ENCODE measurements at places on chromosomes 3 and 15.

- DNase-seq, result peak; percentile 89
Measured at GRCh38 chr3:165859061-165859460, 21.8 kb upstream of the BCHE start.

- no peak for DNase-seq
Measured at GRCh38 chr15:61521953-61522352, 292.9 kb upstream of the RORA start.

- no peak for DNase-seq
Measured at GRCh38 chr15:45134682-45135604, 5.1 kb downstream of the DUOX1 start.

DNA sequence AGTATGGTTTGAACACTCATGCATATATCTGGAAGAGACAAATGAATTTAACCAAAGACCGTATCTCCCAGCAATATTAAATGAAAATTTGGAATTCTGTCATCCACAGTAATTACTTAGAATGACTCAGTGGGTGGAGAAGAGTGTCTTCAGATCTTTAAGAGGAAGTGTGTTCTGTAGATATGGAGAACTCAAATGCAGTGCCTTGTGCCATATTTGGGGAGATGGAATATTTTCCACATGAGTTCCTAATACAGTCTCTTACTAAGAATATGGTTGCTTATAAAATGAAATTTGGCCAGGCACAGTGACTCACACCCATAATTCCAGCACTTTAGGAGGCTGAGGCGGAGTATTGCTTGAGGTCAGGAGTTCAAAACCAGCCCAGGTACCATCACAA is 40.5 kb downstream of the ANO10 start:
- DNase-seq, result no peak

DNA sequence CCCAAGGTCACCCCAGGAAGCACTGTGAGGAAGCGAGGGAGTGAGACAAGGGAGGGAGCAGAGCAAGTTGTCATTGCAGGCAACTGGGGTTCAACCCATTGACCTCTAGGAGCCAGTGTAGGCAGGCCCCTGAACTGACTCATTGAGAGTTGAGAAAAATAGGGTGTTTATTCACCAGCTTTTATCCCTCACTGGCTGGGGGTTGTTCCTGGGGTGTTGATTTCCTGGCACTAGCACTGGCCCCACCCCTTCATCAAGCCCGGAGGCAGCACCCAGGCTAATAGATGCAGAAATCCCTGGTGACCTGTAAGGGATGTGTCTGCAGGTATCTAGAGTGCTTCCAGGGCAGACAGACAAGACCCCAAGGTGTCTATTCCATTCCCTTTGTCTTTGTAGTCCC is 183.9 kb downstream of the ARRDC4 start:
- DNase-seq, result no peak

GRCh38 chr3:18423401-18424212 is 1.5 kb downstream of the SATB1 start:
- no peak for DNase-seq

DNA sequence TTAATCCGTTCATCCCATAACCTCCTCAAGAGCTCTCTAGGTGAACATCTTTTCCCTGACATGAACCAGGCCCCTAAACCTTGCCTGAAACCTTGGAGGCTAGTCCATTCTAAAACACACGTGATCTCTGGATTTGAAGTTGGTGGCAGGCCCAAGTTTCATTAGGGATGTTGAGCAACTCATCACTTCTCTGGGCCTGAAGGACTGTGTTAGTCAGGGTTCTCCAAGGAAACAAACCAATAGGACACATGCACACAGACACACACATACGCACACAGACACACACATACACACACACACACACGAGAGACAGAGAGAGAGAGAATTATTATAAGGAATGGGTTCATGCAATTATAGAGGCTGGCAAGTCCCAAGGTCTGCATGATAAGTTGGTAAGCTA is 31.9 kb downstream of the ACAN start:
- no peak for DNase-seq

DNA sequence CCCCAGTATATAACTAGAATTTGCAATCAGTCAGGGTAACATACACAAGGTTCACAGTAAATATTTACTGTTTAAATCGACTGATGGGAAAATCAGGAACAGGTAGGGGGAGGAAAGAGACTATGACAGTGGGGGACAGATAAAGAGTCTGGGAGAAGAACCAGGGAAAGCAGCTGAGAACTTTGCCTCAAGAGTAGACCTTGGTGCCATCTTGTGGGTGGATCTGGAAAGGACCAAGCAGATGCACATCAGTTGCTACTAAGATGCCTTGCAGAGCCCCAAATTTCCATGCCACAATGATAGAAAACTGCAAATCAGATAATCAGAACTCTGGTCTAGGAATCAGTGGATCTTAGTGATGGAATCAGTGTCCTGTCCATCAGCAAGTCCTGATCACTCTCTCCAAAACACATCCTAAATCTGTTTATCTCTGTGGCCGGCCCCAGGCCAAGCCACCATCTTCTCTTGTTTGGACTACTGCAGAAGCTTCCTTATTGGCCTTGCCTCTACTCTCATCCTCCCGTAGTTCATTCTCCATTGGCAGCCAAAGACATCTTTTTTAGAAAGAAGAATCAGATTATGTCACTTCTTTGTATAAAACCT is 62.7 kb downstream of the PDE8A start:
- DNase-seq, result no peak

GRCh38 chr3:50347187-50347813 is 1.8 kb upstream of the ZMYND10 start:
- DNase-seq, result peak; percentile 59

DNA sequence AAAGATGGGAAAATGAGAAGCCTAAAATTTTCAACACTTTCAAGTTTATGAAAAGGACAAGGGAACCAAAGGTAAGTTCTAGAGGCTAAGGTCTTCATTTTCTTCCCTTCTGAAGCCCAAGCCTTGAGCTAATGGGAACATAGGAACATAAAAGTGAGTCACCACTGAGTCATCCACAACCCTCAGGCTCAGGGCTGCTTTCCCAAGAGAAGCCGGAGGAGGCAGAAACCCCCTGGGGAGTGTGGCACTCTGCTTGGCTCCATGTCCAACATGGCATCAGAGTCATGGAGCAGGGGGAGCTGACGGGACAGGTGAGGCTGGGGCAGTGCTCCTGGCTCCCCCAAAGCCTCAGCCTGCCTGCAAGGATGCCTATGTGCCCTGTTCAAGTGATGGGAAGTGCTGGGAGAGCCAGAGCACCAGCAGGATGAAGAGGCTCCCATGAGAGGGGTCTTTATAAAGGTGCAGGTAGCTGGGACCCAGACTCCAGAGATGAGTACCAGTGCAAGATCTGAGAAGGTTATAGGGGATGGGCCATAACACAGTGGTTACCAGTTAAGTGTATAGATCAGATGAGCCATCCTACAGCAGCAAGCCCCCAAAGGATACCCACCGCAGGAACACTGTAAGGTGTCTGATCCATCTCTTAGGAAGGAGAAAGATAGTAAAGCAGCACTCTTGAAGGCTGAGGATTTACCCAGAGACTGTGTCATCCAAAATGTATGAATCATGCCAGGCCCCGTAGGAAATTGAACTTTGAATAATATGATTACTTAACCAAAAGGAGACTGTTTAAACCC is 31.8 kb upstream of the RYR3 start:
- DNase-seq, result no peak
